ENCODE measurements at places on chromosomes 2 and 18.

- DNase-seq = peak; percentile 53
Measured at GRCh38 chr2:68320118-68320641, 431 bp upstream of the CNRIP1 start.

DNA sequence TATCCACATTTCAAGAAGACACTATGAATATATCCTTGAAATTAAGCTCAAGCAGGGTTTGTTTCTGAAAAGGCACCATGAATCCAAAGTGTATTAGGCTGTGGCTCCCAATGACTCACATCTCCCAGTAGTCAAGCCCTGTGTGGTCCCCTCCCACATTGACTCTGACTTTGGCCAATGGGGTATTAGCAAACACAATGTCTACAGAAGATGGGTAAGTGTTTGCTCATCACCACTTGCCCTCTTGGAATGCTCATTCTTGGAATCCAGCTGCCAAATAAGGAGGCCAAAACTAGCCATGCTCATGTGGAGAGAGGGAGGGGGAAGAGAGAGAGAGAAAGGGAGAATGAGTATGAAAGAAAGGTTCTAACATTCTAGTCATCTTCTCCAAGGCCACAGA, 490.0 kb downstream of the TXNL1 start:
- no peak for DNase-seq

GRCh38 chr18:54020156-54020745, 204.2 kb downstream of the MBD2 start:
- DNase-seq = no peak

DNA sequence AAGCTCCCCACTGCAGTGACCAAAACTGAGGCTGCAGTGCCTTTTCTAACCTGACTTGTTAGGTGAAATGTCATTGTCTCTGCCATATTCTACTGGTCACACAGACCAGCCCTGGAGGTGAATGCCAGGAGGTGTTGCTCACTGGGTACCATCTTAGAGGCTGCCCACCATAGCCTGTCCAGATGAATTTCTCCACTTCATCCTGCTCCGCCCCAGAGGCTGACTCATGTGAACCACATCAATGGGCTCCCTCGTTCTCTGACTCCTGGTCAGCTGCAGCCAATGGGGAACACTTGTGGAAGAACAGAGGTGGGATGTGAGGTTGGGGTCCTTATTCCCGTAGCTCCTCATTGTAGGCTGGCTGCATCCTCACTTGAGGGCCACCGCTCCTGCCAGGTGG, 3.4 kb upstream of the NARS1 start:
- no peak for DNase-seq

GRCh38 chr2:3171564-3172264, 205.9 kb downstream of the EIPR1 start:
- DNase-seq = no peak

DNA sequence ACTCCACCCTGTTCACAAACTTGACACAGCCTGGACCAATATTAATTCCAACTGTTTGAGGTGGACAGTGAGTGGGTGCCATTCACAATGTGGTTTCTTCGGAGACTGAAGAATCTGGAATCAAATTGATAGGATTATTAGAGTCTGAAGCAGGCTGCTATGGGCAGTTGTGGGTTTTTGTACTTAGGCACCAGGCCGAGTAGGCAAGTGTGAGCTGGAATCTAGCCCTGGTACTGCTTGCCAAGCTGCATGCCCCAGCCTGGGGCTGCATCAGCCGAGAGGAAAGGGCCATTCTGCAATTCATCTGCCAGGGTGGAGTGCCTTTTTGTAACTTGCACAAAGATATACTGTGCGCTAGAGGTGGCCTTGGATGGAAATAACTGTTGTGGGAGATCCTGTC, 654.7 kb upstream of the FANCL start:
- no peak for DNase-seq

DNA sequence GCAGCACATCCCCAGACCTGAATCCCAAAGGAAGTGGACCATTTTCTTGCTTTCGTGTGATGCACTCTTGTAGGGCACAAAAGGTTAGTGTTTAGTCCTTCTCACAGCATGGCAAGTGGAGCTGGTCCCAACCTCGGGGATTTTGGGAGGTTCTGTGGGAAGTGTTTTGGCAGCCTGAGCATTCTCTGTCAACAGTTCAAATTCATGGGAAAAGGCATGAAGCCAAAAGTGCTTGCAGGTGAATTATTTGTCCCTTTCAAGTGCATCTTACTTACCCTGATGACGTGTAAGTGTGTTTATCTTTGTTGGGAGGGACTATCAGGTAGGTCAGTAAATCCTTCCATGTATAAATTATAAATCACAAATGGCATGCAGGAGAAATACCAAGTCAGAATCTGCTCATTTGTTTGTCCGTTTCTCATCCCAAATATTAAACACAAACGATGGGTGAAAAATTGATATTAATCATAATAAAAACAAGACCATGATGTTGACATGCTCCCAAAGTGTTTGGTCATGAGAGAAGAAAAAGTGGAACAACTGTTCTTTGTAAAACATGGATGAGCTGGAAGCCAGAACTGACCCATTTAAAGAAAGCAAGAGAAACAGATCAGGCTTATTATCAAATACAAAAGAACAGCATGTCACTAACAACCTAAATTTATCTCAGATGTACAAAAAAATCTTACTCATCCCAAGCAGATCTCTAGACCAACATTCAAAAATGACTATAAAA, 57.6 kb downstream of the EPHA4 start:
- peak; percentile 30 for DNase-seq

DNA sequence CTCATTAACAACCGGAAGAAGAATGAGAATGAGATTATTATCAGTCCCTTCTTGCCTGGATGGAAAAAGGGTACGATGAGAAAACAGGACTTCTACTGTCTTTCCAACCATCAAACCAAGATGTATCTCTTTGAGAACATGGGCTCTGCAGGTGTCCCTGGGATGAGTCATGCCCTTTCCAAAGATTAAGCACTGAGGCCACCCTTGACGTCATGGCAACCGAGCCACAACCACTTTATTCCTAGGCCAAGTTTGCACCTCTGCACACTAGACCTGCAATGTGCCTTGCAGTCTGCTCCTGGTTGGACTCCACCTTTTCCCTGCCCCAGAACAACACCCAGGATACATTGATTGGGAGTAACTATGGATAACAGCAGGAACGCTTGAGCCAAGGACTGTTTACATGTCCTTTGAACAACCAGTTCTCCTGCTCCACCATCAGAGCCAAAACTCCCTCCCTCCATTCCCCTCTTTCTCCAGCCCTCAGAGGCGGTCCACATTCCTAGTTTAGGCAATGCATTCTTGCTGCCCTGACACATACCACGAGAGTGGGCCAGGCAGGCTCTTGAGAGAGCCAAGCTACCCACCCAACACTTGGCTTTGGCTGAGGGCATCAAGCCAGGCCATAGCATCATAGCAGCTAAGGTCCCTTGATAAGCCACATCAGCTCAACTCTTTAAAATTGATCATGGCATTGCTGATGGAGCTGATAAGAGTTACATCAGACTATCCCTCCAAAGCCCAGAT, 310.7 kb downstream of the TNS1 start:
- no peak for DNase-seq

- no peak for DNase-seq
Measured at GRCh38 chr18:48152549-48152948, 222.1 kb upstream of the SMAD2 start.

GRCh38 chr2:289362-290089, 1.6 kb upstream of the ALKAL2 start:
- DNase-seq = no peak

GRCh38 chr18:69882965-69883668, 64.6 kb downstream of the CD226 start:
- no peak for DNase-seq

DNA sequence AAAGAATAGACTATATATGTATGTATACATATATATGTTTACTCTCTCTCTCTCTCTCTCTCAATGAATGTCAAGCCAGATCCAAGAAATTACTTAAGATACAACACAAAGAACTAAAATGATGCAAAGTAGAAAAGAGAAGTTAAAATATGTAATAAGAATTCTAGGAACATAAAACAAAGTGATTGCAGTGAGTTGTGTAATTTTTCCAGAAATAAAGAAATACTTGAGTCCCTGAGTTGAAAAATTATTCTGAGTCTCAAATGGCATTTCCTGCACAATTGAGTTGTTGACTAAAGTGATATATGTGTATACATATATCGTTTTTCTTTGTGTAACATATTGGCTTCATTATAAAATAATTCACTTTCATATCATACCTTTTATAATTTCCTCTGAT, 262.4 kb downstream of the INSIG2 start:
- no peak for DNase-seq

DNA sequence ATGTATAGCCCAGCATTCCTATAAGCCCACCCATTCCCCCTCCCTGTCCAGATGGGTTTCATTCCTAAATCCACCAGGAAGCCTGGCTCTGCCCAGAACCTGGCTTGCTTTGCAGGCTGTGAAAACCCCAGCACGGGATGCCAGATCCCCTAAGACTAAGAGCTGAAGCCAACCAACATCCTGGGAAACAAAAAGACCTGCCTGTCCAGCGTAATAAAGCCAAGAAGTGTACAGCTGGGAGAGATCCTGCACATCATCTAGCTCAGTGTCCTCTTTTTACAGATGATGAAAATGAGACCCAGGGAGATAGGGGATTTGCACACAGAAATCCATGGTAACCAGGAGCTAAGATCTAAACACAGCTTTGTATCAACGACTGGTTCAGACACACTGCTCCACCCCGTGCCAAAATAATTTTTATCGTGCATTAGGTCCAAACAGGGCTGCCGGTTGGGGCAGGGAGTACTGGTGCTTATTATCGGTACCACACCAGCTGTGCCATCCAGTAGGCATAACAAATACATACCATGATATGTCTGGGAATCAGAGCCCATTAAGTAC, 2.9 kb downstream of the RND3 start:
- no peak for DNase-seq

- no peak for DNase-seq
Measured at GRCh38 chr18:28208712-28209265, 31.9 kb upstream of the CDH2 start.

GRCh38 chr18:36271153-36271552, 26.4 kb upstream of the FHOD3 start:
- no peak for DNase-seq

DNA sequence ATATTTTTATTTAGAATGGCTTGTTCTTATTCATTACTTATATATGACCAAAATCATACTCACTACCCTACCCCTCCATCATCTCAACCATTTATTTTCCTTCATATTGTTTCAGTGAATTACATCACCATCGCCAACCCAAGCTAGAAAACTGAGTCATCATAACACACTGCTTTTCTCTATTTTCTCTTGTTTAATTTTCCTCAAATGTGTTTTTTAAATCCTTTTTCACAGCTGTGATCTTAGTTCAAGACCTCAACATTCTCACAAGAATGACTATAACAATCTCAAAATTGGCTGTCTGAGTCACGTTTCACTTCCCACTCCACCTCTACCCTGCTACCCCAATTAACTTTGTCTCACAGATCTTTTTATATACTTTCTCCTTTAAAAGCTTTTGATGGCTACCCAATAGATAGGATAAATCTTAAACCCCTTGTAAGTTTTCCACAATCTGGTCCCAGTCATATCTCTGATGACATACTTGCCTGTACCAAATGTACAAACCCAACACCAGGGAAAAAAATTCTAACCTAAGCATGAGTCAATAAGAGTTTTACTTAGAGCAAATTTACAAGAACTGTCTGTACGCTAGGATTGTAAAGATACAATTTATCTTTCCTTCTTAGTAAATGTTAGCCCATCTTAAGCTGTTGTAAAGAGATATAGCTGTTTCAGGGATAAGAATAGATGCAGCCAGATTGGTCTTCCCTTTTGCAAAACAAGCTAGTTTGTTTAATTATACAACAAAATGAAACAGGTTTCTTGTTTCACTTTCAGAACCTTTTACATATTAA, 635.1 kb upstream of the SLC39A10 start:
- no peak for DNase-seq

DNA sequence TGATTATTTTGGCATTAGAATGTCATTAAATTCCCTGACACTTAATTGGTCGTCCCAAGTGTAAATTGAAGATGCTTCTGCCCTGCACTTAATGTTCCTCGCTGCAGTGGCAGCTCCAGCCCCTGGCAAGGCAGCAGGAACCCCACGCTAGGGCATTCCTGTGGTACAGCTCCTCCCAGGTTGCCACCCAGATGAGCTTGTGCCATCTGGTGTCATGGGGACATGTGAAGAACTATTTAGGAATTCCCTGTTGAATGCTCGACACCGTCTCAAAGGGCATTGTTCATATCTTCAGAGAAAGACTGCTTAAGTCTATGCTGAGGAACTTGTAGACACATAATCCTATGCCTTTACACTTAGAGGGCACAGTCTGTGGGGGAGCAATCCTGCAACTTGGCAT, 38.9 kb downstream of the BCL2L11 start:
- no peak for DNase-seq

DNA sequence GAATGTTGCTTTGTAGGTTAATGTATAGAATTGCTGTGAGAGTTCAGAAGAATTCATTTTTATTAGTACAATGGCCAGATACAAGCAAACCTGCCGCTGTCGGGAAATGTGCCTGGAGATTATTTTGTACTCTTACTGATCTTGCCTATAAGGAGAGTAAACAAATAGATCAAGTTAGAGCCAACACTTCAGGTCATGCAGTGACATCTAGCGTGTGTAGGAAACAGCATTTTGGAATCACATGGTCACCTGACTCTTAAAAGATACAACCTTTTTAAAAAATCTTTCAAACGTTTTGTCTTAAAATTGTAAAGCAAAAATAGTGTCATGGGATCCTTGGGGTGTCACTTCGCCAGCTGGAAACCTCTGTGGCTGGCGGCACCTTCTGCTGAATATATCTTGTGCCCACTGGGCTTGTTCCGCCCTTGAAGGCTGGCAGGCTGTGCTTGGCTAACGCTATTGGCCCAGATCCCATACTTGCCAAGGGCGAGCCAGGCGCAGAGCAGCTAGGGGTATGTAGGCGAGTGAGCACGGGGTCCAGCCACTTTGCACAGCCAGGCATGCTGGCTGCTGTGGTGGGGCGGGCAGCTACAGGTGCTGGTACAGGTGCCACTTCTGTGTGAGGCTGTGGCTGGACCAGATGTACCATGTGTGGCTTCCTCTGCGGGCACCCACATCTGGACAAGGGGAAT, 19.5 kb upstream of the RPRM start:
- DNase-seq = no peak

GRCh38 chr2:65329525-65329924, 101.9 kb downstream of the ACTR2 start:
- no peak for DNase-seq

- DNase-seq = no peak
Measured at GRCh38 chr18:22009242-22009641, 160.1 kb upstream of the GATA6 start.

DNA sequence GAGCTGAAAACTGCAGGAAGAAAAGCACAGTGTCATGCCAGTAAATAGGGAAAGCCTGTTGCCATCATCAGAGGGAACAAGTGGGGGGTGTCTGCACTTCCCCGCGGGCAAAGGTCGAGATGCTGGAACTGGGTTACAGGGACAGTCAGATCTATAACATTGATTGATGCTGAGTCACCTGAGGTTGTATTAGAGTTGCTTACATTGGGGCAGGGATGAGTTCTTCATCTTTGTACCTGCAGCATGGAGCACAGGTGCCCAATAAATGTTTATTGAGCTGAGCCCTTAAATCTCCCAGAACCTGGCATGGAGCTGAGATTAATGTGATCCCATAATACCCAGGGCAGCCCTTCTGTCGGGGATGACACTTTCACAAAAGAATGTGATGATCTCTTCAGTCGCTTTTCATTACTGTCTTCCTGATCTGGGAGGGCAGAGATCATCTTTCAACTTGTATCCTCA, 5.9 kb upstream of the RNF152 start:
- no peak for DNase-seq

GRCh38 chr2:60728855-60729254, 27.2 kb upstream of the PAPOLG start:
- DNase-seq = no peak

- DNase-seq = no peak
Measured at GRCh38 chr2:32824070-32824809, 122.5 kb upstream of the LTBP1 start.
